Stimulated activated CD4-positive, alpha-beta T cell treated with anti-CD3 and anti-CD28 coated beads, Interleukin-2, amount 100 ng/mL, for 24 hours (primary cell): ENCODE measurements at places on chromosomes 2 and 18.

DNA sequence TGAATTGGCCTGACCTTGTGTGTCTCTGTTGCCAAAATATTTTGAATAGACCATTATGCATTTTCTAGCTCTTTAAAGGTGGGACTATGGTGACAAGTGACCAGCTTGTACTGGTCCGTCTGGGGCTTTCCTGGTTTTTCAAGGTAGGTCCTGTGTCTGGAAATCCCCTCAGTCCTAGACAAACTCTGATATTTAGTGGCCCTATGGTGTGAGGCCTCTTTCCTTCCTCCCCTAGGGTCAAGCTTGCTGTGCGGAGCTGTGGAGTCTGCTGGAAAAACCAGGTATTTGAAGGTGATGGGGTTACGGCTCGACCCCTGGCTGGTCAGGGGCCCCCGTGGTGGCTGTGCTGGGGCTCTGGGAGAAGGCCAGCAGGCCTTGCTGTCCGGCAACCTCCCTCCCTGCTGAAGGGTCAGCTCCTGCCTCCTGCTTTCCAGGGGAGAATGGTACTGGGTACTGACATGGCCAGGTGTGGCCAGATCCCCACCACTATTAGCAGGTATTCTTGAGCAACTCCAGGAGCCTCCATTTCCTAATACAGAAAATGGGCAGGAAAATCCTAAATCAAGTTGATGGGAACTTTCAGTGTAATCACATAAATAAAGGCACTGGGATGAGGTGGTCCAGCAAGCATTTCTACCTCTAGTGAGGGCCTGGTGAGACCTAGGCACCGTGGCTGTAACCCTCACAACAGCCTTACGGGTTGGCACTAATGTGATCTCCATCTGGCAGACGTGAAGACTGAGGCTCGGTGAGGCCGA, 86.2 kb upstream of the HS6ST1 start:
- DNase-seq, result no peak

DNA sequence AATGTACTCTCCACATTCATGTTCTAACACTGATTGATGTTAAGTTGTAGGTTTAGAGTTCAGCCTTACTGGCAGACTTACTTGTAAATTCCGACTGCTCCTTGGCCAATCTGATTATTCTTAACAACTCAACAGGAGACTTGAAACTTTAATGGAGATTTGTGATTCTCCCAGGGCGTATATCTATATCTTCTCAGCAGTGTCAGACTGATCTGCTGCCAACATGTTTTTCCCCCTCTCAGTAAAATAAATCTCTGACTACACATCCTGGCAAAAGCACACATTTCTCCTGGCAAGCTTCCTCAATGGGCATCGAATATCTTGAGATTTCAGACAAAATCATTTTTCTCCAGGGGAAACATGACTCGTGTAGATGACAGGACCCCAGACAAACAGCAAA, 1041.2 kb downstream of the DPP10 start:
- no peak for DNase-seq

- no peak for DNase-seq
These were observed 136.2 kb downstream of the SLC8A1 start for GRCh38 chr2:40315683-40316082.

DNA sequence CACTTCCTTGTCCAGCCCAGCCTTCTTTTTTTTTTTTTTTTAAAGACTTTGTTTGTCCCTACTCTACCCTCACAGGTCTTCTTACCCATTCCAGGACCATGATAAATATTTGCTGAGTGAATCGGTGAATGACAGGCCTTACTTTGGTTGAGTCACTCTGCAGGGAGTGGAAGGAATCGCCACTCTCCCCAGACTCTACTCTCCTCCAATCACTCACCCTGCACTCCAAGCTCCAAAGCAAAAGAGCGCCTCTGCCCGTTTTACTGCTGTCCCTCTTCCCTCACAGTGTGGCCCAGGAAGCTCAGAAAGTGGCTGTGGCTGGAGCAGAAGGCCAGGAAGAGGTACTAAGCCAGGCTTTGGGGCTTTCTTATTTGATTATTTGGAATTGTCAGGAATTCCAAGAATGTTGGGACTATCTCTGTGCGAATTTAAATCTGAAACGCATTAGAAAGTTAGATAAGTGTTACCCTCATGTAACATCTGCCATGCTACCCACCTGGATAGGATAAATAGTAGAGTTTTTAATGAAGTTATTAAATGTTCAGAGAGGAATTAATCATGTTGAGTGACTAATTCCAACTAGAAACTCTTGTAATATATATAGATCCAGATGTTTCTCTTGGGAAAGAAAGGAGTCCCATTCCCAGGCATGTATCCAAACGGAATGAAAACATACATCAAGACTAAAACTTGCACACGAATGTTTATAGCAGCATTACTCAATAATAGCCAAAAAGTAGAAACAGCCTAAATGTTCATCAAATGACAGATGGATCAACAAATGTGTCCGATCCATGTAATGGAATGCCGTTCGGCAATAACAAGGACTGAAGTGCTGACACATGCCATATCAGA, 43.0 kb upstream of the CHMP1B start:
- no peak for DNase-seq

DNA sequence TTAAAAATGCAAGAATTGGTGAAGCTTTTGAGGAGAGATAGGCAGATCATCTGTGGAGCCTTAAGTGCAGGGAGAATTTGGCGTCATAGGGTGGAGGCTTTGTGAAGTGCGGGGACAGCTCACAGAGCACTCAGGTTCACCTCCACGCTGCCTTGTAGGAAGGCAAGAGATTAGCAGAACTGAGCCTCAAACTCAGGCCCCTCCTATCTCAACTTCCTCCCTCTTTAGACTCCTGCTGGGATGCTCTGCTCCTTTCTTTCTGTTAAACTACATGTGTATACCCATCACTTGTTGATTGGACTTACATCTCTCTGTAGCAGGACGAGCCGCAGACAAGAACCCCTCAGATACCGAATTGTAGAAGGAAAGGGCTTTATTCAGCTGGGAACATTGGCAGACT, 422.2 kb downstream of the SETBP1 start:
- no peak for DNase-seq

DNA sequence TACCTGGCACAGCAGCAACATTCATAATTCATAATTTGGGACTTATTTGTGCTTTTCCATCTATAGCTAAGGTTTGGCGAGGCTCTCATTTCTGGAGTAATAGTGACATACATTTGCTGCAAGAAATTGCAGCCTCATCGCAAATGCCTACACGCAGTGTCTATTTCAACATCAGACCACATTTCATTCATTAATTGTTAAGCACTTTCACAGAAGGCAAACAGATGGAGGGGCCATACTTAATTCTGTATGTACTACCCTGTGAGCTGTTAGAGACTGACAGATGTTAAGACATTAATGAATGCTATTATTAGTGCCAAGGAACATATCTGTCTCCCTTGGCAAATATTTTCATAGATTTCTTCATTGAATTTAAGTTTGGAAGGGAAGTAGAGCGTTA, 125.7 kb downstream of the UXS1 start:
- DNase-seq, result no peak
